ENCODE measurements at places on chromosomes 5 and 9.

GRCh38 chr9:37383876-37384746 lies 38.4 kb upstream of the GRHPR start:
- DNase-seq = no peak

DNA sequence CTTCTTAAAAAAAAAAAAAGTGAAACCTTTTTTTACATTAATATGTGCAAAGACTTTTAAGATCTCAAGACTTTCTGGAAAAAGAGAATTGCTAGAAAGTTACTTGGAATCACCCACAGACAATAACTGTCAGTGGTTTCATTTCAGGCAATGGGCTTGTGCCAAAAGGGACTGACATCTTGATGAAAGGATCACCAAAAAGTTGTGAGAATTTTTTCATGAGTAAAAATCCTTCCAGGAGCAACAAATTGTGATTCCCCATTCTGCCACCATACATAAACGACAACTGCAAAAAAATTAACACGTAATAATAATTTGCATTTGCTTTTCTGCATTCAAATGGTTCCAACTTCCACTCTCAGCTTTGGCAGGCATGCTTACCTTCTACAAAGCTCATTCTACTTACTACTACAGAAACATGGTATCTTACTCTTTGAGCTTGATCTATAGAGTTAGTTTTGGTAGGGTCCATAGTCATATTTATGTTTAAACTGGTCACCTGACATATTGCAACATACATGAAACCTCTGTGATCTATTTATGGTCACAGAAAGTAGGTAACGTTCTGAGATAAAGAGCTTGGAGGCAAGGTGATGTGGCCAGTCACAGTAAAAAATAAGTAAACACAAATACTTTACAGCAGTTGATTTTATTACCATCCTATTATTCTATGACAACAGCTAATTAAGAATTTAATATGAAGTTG lies 3.0 kb downstream of the NREP start:
- no peak for DNase-seq

DNA sequence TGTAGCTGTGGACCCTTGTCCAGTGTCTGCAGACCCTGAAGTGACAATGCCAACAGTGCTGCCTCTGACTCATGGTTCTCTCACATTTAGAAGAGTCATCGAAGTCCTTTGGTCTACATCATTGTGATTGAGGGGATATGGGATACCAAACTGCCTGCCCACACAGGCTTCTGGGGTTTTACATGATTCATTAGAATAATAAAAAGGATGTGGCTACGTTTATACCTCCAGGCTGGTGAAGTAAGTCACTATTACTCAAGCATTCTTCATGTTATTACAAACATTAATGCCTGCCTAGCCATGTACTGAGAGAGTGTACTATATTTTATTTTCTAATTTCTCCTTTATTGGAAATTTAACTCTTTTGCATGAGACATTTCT lies 365.7 kb downstream of the SPATA31D1 start:
- no peak for DNase-seq

DNA sequence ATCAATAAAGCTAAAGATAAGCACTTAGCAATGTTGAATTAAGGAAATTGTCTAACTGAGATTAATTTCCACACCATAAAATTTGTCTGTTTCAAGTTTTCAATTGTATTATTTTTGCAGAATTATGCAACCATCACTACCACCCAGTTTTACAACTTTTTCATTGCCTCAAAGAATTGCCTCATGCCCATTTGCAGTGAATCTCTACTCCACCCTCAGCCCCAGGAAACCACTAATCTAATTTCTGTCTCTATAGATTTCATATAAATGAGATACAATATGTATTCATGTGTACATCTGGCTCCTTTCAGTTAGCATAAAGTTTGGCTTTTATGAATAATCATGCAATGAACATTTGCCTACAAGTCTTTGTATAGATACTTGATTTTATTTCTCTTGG lies 72.9 kb downstream of the PTCD2 start:
- no peak for DNase-seq

DNA sequence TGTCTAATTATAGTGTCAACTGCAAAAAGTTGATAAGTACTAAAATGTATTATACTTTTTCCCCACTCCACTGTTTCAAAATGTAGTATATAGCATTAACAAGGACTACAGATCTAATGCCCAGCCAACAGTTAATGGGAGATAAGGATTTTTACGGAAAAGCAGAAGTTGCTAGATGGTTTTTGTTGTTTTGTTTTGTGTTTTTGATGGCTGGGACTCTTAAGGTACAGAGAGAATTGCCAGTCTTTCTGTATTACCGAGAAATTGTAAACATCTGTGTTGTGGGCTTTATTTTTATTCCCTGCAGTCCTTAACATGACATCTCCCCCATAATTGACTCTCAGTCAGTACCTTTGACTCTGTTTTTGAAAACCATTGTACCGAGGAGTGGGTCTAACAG lies 44.0 kb downstream of the TRIO start:
- DNase-seq = no peak

- no peak for DNase-seq
Observed at GRCh38 chr5:115337882-115338281, 41.4 kb upstream of the CCDC112 start.

DNA sequence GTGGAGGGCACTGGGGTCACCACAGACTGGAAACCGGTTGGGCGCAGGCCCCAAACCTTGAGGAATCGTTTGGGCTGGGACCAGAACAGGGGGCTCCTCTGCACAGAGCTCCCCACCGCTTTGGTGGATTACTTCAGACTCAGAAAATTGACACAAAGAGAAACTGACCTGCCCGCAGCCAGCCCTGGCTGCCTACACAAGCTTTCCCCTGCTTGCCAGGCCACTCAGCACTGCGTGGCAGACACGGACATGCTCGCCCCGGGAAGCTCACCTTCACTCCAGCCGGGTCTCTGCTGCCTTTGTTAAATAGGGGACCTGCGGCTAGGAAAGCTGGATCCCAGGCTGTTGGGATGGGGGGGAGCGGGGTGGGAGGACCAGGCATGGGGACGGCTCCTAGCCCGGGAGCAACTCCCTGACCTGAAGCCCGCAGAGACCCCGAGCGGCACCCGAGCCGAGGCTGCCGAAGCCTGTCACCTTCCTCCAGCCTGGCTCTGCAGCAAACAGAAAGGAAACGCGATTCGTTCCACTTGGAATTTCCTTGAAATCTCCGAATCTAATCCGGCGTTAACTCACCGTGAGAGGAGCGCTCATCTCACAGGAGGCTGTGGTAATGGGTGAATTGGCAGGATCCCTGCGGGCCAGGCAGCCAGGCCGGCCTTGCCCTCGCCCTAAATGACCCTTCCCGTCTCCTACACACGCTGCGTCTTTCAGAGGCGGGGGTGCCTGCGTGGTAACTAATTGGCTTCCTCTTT lies 8.8 kb downstream of the PAX5 start:
- no peak for DNase-seq

DNA sequence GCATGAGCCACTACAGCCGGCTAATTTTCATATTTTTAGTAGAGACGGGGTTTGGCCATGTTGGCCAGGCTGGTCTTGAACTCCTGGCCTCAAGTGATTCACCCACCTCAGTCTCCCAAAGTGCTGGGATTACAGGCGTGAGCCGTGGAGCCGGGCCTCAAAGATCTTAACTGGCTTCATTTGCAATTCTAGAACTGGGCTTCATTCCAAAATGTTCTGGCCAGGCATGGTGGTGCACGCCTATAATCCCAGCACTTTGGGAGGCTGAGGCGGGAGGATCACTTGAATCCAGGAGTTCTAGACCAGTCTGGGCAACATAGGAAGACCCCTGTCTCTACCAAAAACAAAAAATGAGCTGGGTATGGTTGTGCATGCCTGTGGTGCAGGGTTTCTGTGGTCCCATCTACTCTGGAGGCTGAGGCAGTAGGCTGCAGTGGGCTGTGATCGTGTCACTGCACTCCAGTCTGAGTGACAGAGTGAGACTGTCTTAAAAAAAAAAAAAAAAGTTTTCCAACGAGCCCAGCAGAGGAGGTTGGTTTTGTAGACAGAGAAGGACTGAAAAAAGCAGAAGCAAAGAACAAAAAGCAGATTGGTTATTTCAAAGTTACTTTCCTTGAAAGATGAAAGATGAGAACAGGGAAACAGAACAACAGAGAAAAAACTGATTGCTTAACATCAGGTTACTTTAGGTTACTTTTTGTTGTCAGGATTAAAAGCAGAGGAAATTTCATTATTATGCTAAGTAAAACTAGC lies 78.2 kb downstream of the ANKRD55 start:
- DNase-seq = no peak

DNA sequence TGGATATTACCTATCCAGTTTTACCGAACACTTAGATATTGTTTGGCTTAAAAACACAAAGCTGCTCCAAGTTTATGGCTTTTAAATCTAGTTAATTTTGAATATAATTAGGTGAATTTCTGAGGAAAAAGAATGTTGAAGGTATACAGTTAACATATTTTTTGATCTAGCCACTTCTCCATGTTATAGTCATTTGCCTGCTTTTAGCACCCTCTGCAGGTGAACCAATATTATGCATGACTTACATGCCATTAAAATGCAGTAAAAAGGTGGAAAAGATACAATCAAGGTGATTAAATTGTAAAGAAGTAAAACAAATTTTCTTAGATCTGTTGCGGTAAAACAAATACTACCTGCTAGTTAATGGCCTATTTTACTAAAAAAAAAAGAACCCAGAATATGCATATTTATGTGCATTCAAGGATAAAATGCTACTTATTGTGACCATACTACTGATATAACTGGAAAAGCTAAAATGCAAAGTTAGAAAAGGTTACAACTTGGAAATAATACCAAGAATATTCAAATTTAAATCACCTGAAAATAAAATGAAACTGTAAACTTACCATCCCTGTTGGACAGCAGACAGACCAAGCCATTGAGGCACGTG lies 132.1 kb downstream of the AP3B1 start:
- peak; percentile 30 for DNase-seq

DNA sequence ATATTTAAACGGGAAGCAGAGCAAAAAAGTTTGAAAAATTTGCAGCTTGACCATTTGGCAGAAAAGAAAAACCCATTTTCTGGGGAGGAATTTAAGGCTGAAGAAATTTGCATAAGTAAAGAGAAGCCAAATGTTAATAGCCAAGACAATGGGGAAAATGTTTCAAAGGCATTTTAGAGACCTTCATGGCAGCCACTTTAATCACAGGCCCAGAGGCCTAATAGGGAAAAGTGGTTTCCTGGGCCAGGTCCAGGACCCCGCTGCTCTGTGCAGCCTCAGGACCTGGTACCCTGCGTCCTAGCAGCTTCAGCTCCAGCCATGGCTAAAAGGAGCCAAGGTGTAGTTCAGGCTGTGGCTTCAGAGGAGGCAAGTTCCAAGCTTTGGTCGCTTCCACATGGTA lies 507.3 kb downstream of the SLCO4C1 start:
- no peak for DNase-seq

- DNase-seq = no peak
Observed at GRCh38 chr5:154369682-154370081, 76.1 kb upstream of the SAP30L start.

- DNase-seq = peak; percentile 33
Observed at GRCh38 chr9:33924978-33925797, 108.2 kb downstream of the UBE2R2 start.

DNA sequence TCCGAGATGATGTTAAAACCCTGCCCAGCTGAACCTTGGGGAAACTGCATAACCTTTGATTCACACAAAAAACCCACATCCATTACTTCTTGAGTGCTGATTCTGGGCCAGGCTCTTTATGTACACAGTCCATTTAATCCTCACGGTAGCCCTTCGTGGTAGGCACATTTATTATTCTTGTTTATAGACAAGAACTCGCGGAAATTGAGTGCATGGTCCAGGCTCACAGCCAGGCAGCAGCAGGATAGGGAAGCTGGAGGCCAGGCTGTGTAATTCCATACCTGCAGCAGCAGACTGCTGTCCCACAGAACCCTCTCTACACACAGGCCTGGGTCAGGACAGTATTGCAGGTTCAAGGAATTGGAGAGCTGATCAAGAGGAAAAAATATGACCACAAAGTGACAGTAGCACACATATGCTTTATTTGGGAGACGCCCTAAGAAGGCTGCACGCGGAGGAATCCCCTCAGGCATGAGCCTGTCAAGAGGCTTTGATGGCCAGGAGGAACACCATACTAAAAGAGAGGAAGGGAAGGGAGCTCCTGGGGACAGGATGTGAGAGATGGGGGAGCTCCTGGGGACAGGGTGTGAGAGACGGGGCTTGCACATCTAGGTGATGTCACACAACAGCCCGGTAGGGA lies 28.4 kb upstream of the FAM120A start:
- no peak for DNase-seq

GRCh38 chr5:68344447-68345111 lies 129.0 kb downstream of the PIK3R1 start:
- DNase-seq = peak; percentile 57

DNA sequence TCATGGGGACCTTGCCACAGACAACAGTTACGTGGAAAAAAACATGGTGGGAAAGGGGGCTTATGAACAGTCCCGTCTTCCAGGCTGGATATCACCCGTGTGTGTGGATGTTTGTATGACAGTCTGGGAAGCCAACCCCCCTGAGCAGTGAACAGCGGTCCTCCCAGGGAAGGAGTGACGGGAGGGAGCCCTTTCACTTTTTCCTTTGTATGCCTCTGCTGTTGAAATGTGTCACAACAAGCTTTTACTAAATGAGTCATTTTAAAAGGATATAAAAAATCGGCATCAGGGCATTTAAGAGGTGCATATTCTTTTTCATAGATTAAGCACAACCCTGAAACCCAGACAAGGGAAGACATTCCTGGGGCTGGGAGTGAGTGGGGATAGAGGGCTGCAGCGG lies 5.1 kb downstream of the MYMK start:
- DNase-seq = no peak

DNA sequence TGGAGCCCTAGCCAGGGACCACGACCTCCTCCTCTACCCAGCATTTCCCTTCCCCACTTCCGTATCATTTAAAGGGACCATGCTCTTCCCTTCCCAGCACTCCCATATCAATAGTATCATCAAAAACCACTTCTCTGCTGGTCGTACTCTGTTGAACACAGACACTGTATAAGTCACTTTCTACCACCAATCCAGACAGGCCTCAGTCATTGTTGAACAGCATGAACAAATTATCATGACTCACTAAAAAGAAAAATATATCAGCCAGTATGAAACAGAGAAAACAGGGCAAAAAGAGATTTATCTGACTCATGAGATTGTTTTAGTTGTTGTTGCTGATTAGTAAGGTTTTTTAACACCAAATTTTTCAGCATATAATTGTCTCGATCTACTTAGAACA lies 89.8 kb downstream of the CDKN2A start:
- DNase-seq = no peak

DNA sequence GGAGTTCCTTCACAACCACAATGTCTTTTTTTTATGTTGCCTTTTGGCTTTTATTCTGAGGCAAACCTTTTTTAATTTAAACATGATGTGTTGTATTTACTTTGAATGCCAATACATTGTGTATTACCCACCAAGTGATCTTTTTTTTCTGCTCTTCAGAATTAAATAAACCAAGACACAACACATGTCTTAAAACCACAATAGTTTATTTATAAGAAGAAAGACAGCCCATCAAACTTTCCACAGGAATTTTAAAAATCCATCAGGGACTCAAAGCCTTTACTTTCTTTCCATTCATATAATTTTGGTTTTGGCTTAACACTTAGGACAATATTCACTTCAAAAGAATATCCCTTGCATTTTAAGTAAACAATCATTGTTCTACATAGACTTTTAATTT lies 321.8 kb upstream of the MEF2C start:
- no peak for DNase-seq

GRCh38 chr5:135120951-135121350 lies 86.9 kb upstream of the PITX1 start:
- DNase-seq = no peak

- DNase-seq = no peak
Observed at GRCh38 chr5:14942212-14942611, 70.6 kb upstream of the ANKH start.

GRCh38 chr9:130997925-130998596 lies 10.9 kb upstream of the LAMC3 start:
- peak; percentile 53 for DNase-seq

GRCh38 chr5:83069096-83069799 lies 7.9 kb downstream of the TMEM167A start:
- DNase-seq = no peak

Data from activated CD4-positive, alpha-beta T cell treated with anti-CD3 and anti-CD28 coated beads, Interleukin-2, amount 50 U/mL, for 16 hours (primary cell).